ENCODE measurements at places on chromosomes 6 and 20.

DNA sequence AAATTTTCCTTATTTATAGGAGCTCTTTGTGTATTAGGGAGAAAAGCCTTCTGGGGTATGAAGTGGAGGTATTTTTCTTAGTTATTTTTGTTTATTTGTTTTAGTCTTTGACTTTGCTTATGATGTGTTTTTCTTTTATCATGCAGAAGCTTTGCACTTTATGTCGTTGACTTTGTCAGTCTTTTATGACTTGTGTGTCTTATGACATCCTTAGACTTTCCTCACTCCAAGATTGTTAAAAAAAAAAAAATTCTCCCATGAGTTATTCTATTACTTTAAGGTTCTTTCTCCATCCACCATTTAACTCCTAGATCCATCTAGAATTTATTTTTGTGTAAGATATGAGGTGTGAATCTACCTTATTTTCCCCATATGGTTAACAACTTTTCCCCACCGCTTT is 36.6 kb downstream of the BICRAL start:
- DNase-seq, result no peak

- DNase-seq, result peak; percentile 61
Observed at GRCh38 chr6:12605888-12606345, 110.7 kb upstream of the PHACTR1 start.

DNA sequence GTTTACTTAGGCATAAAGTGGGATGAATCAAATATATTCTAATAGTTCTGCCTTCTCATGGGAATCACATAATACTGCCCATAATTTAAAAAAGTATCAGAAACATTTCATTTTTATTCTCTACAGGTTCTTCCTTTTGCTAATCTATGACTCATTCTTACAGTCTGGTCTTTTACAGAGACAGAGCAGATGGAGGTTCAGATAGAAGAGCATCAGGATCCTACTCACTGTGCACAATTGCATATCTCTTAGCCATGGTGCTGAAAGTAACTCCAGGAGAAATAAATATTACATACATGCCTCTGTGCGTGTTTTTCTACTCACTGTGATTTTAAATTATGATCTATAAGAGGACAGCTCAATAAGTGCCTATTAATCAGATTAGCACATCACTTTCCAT is 16.3 kb upstream of the OR2B6 start:
- DNase-seq, result no peak

DNA sequence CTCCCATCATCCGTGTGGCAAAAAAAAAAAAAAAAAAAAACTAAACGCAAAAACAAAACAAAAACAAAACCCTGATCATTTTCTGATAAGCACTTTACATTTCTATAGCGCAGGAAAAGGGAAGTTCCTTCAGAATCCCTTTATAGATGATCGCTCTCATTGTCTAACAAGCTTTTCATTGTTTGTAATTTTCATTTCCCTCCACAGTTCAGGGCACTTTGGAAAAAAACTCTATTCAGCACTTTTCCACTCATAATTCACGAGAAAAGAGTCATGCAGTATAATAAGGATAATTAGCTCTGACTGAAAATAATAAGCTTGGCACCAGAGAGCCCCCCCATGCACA is 89.4 kb upstream of the ATXN1 start:
- DNase-seq, result no peak

DNA sequence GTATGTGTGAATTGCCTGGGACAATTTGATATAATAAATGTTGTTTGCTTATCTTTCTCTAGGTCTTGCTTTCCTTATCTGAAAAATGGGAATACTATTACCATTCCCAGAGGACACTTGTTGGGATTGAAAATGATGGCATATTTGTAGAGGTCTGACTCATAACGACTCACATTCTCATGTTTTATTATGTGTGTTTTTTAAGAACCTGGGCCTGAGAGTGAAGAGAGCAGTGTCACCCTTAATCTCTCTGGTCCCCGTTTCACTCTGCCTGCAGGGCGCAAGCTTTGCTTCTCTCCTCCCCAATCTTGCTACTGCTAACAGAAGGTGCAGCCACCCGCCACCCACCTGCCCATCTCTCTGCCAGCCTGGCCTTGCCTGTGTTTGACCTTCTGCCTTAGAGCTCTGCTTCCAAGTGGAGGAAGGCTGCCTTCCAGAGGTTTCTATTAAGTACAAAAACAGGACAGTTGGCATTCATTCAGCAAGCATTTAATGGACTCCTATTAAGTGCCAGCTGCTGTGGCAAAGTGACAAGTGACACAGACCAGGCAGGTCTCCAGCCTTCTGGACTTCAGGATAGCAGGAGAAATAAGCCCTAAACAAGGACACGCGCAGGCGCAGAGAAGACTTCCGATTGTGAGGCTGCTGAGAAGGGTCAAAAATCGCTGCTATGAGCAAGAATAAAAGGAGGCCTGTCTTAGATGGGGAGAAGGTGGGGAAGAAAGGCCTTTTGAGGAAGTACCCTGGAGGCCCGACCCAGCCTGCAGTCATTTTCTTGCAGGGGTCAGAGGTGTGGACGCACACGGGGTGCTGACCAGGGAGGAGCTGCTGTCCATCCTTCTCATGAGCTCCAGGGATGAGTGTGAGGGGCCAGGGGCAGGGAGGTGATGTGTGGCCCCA is 112.5 kb downstream of the JPH2 start:
- DNase-seq, result peak; percentile 36

DNA sequence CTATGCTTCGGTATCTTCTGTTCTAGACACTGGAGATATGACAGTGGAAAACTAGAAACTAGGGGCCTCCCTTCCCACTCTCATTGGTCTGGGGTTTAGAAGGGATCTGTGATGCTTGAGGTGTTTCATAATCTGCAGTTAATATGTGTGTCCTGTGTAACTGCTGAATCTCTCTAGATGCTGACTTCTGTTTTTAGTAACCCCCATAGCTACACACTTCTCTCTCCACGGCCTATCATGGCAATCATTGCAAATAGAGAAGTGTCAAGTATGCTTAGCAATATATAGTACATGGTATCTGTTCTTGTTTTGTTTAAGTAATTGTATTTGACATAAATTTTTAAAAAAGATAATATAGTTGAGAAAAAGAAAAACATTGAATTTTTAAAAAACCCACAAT is 394.6 kb upstream of the MMS22L start:
- DNase-seq, result no peak

DNA sequence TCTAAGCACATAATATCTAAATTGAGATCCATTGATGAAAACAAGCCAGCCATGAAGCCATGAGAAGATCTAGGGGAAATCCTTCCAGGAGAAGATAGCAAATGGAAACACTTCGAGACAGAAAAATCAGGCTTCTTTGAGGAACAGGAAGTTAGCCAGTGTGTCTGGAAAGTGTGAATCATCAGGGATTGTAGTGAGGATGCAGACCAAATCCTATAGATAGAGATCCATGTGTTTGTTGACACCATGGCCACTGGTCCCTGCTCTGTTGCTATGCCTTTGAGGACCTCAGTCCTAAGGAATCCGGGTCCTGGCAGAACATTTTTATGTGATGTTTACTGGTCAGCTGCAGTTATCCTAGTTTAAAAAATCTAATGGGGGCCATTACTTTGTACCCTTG is 6.6 kb upstream of the ELOVL2 start:
- no peak for DNase-seq

DNA sequence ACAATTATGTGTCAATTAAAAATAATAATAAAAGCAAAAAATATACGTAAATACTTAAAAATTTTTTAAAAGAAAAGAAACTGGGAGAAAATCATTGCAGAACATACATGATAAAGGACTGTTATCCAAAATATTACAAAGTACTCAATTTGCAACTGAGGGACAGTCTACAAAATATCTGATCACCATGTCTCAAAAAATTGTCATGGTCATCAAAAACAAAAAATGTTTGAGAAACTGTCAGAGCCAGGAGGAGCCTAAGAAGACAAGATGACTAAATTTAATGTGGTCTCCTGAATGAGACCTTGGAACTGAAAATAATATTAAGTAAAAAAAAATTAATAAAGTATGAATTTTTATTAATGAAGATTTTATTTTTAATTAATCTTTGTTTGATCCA is 43.5 kb downstream of the DTNBP1 start:
- DNase-seq, result no peak

GRCh38 chr20:38855356-38855755 is 49.9 kb downstream of the PPP1R16B start:
- DNase-seq, result no peak

- DNase-seq, result no peak
Observed at GRCh38 chr6:2471472-2471871, 226.1 kb upstream of the GMDS start.

DNA sequence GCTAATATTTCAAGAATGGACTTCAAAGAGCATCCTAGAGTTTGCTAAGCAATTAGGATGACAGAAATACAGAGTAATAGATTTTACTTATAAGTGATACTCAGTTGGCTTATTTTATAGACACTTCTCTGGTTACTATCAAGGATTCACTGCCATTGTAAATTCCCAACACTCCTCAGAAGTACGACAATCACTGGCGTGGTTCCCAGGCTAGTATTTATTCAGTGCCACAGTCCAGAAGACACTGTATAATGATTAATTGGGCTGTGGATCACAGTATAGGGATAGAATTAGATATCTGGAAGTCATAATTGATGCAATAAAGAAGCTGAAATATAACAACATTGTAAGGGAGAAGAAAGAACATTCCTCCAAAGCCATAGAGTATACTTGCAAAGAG is 15.7 kb downstream of the MANEA start:
- no peak for DNase-seq

GRCh38 chr6:138580801-138581200 is 81.5 kb upstream of the NHSL1 start:
- DNase-seq, result no peak

DNA sequence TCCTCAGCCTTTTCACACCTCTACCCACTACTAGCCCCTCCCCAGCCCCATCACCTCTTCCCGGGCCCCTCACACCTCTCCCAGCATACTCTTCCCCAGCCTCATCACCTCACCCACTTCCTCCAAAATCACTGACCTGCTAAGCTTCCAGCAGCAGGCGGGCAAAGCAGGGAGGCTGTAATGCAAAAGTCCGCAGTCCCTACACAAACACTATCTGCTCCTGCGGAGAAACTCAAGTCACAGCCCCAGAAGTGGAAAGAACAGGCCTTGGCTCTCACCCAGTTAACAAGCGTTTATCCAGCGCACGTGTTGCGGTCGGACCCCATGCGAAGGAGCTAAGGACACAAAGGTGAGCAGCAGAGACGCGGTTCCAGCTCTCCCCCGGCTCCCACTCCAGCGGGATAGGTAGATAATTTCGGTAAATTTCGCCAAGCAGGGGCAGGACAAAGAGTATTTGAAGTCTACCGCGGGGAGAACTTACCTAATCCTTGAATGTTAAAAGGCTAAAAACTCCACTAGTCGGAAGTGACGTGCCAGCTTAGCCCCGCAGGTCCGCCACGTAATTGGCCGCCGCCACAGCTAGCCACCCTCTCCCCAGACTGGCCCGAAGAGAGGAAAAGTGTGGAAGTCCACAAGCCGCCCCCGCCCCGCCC is 728 bp upstream of the TRIM39 start:
- DNase-seq, result no peak

GRCh38 chr6:111256646-111257045 is 169.3 kb downstream of the SLC16A10 start:
- DNase-seq, result no peak

- no peak for DNase-seq
Observed at GRCh38 chr6:84066536-84066935, 33.0 kb downstream of the MRAP2 start.

- DNase-seq, result no peak
Observed at GRCh38 chr6:39079197-39080125, 30.9 kb downstream of the GLP1R start.

DNA sequence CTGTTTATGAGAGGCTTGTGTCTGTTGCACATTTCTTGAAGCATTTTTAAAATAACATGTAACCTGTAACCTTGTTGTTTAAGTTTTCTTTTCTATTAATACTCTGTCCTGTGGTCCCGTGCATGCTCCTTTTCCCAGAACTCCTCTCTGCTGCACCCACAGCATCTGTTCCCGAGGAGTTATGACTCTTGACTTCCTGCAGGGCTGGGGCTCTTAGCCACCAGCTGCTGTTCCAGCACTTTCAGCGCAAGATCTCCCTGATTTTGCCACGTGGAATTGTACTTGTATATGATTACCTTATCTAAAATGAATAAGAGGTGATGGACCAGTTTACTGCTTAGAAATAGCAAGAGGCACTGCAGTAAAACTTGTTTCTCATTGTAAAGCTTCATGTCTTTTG is 150.6 kb downstream of the QKI start:
- DNase-seq, result no peak

DNA sequence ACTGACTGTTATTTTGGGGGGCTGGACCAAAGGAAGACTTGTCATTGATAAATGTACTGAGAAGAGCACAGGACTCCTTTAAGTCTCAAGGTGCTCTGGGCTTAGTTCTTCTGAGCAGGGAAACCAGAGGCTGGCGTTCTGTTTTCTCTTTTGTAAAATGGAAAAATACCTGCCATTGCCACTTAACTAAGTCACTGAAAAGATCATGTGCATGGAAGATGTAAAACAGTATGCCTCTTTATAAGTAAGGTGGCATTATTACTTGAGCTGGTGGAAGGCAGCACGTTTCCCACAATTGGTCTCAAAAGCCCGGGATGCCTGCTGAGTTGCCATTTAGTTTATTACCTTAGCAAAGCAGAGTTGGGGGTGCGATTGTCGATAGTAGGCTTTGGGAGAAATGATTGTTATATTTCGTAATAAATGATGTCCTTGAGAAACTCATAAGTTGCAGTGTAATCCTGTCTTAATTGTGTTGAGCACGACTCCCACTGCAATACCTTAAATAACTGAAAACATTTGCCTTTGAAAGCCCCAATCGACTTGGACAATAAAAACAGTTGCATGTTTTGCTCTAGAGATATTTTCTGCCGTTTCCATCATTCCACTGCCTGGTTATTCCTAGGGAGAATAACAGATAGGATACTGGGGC is 3.6 kb downstream of the JARID2 start:
- DNase-seq, result peak; percentile 63

DNA sequence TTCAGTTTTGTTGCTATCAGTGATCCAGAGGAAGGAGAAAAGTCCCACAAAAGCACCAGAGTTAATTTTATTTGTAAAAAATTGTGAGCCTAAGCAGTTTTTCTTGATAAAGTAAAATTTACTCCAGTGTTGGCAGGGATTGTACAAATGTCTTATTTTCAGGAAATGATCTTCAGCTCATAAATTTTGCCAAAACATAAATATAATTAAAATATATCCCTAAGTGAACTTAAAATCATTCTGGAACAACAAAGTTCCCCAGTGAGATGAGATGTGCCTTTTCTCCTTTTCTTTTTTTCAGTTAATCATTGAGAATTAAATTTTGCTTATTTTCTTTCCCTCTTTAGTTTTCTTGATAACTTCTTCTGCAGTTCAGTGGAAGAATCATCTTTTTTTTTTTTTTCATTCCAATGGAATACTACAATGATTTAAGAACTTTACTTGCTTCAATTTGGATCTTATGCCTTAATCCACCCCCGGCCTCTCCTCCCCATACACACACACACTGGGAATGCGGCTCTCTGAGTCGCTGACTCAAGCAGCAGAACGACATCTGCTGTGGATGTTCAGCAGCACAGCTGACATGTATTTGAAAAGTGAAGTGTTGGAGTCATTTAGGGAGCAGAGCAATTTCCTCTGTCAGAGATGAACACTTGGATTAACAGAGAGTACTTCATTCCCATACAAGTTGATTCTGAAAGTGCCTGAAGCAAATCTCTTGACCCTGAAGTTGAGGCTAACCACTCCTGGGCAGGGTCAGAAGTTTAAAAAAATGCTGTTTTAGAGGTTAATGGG is 27.7 kb upstream of the LAMA4 start:
- DNase-seq, result no peak
